ENCODE measurements at places on chromosomes 6 and 20. TPM values are rescaled to one million over a fixed set of nuclear protein-coding genes. Genes with fewer than 3 reads are reported as not detected.

GRCh38 chr20:50446351-50447101, 63.7 kb upstream of the PTPN1 start:
- no peak for DNase-seq

- DNase-seq: no peak
These were observed 6.7 kb downstream of the RAET1E start for GRCh38 chr6:149891259-149891658.

DNA sequence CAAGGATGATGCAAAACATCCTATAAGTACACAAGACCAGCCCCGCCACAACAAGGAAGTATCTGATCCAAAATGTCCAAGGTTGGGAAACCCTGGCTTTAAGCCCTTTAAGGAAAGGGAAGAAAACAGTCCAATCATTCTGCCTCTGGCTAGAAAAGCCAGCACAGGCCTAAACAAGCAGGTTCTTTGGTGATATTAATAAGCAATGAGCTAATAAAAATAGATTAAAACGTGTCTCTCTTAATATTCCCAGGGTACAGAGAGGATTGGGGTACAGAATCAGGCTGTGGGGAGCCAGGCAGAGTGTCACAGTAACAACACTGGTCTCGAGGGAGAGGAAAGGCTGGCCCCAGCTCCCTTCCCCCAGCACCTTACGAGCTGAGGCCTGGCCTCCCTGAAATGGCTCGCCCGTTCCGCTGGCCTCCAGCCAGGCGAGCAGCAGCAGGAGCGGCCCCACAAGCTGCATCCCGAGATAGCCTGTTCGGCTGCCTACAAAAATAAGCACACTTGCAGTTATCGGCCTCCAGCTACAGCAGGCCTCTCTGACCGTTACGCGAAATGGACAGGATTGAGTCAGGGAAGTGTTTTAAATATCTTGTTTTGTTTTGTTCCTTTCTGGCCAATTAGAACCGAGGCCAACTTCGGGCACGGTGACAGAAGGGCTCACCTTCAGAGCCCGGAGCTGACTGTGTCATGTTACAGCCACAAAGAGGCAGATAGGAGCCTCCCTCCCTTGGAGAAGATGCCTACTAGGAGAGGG, 4.0 kb upstream of the ZMYND8 start:
- peak; percentile 85 for DNase-seq

GRCh38 chr20:40467067-40467466, 222.0 kb downstream of the MAFB start:
- no peak for DNase-seq

- no peak for DNase-seq
These were observed 30.4 kb downstream of the PSMB1 start for GRCh38 chr6:170522565-170523183.

GRCh38 chr6:130364224-130364780, 1.5 kb upstream of the TMEM200A start:
- DNase-seq: no peak

DNA sequence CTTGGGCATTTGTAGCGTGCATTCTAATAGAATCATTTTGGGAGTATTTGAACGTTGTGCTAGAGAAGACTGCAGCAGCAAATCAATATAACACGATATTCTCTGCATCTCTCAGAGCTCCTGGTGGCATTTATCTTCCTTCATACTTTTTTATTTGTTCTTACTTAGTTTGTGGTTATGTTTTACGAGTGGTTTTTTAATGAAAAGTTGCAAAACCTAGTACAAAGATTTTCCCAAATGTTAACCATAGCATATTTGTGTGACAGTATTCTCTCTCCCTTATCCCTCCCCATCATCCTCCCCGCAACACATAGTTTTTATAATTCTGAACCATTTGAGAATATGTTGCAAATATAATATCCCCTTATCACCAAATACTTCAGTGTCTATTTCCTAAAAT, 50.4 kb downstream of the JARID2 start:
- no peak for DNase-seq

- DNase-seq: no peak
These were observed 708.2 kb downstream of the PRKN start for GRCh38 chr6:162019349-162019748.

- no peak for DNase-seq
These were observed 139.2 kb downstream of the AHI1 start for GRCh38 chr6:135358251-135358821.

DNA sequence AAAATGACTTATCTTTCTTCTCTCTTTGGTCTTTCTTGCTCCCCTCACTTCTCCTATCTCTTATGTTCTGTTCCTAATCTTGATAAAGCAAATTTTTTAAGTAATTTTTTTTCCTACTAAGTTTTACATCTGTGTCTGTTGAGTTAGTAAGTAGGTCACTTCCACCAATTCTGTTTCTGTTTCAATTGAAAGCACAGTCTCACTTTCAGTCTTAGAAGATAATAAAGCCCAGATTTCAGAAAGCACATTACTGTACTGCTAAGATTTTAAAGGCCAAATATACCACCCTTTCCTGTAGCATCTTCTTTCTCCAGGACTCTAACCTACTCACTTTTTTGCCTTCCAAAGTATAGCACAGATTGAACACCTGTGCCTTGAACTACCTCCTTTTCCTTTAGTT, 866.1 kb upstream of the ADGRB3 start:
- DNase-seq: no peak

GRCh38 chr6:24831771-24832716, 33.3 kb upstream of the ARMH2 start:
- no peak for DNase-seq

GRCh38 chr6:131823276-131823902, 15.6 kb downstream of the ENPP1 start:
- no peak for DNase-seq

GRCh38 chr6:30857549-30857948, 26.8 kb upstream of the DDR1 start:
- DNase-seq: no peak

DNA sequence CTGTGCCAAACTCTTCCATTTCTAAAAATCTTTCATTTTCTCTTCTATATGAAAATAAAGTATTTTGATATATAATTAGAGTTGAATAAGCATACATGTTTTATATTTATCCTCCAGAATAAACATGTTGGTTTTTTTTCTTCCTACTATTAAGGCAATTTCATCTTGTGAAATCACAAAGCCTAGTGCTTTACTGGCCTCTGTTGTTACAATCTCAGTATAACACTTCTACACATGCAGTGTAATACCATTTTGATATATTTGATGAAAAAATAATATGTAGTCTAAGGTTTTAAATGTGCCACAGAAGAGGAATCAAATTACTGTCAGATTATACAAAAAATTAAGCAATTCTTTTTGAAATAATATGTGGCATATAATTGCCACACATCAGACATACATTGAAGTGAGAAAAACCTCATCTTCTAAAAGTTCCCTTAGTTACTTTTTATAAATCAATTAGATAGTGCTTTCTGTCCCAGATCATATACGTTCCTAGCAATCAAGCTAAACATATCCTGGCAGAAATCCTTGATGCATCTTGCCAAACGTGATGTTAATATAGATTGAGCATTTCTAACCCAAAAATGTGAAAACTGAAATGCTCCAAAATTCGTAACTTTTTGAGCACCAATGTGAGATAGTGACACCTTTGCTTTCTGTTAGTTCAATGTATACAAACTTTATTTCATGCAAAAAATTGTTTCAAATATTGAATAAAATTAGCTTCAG, 225.1 kb upstream of the MANEA start:
- no peak for DNase-seq

DNA sequence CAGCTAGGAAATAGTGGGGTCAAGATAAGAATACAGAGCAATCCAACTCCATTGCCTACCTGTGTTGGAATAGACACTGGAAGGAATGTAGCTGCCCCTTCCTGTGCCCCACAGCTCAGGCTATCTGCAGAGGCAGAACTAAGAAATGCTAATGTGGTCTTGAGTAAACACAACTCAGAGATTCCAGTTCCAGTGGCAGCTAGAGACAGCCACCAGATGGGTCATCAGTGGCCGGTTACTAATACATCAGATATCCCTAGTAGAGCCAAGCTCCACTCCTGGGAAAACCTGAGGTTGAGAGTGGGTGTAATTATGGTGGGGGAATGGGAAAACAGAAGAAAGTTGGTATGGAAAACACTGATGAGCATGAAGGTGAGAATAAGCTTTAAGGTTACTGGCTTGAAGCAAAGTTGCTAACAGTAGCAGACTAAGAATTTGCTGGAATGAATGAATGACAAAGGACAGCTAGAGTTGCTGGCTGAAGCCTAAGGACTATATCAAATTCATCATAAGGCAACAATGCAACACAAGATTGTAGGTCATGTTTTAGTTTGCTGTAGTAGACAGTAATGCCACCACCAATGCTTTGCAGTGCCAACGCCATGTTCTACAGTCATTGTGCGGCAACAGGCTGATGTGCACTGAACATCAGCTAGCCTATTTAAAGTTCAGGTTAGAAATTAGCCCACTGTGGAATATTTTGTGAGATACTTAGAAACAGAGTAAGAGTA, 28.3 kb upstream of the FAM83C start:
- no peak for DNase-seq

DNA sequence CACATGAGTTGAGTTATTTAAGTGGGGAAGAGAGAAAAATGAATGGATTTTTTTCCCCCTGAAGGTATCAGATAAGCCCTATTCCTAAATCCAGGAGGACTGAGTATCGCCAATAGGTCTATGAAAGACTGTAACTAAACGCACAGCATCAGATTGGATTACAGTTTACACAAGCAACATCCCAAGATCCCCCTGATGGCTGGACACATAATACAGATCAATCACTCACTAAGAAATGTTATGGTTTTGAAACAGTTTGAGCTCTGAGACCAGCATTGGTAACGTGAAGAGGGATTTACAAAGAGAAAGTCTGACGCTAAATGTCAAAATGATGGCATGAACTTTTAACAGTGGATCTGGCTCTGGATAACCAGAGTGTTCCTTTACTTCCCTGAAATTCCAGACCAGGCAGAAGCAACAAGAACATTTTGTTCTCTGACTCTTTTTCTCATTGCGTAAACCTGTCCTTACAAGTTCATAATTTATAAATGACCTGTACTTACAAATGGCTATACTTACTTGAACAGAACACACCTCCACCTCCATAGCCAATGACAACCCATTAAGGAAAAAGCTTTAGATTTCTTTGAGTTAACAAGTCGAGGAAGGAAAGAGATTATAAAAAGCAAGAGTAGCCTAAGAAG, 131.8 kb upstream of the BEND3 start:
- no peak for DNase-seq

DNA sequence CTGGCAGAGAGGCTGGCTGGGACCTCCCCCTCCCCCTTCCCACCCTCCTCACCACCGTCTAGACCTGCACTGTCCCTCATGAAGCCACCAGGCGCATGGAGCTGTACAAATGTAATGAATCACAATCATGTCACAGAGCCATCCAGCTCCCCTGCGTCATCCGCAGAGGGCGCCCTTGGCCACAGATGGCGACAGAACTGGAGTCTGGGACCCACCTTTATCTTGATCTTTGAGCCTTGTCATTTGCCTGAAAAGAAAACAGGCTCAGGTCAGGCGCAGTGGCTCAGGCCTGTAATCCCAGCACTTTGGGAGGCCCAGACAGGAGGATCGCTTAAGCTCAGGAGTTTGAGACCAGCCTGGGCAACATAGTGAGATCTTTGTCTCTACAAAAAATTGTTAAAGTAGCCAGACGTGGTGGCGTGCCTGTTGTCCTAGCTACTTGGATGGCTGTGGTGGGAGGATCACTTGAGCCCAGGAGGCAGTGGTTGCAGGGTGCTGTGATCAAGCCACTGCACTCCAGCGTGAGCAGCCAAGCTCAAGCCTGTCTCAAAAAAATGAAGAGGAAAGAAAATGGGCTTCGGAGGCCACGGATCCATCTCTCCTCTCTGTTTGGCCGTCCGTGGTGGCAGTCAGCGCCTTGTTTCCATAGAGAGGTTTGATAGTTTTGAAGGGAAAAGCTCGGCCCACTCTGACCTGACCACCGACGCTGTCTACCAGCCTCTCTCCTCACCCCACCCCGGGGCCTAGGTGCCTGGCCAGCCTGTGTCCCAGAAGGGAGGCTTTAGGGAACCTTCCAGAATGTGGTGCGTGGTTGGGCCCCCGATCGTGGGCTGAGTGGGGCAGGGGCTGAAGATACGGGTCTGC, 6.2 kb downstream of the COL9A3 start:
- DNase-seq: no peak

- peak; percentile 49 for DNase-seq
These were observed 95.1 kb upstream of the MPC1 start for GRCh38 chr6:166477647-166478365.

DNA sequence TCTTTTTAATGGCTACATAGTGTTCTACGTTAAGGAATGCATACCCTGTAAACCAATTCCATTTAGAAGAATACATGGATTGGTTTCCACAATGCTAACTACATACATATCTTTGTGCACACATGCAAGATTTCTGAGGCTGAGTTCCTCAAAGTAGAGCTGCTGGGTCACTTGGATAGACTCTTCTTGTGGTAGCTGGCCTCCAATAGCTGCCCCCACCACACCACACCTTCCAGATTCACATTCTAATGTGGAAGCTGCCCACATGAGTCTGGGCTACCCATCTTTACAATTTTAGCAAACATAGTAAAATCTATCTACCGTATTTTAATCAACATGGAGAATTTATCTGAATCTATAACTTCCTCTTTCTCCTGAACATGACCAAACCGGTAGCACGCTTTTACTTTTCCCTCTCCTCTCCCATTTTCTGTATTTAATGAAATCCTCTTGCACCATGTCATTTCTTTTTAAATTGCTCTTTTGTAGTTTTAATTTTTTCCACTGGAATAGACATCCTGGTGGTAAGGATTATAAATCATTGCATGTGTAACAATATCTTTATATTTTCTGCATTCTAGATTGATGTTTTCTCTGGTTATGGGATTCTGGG, 74.7 kb upstream of the CITED2 start:
- no peak for DNase-seq

DNA sequence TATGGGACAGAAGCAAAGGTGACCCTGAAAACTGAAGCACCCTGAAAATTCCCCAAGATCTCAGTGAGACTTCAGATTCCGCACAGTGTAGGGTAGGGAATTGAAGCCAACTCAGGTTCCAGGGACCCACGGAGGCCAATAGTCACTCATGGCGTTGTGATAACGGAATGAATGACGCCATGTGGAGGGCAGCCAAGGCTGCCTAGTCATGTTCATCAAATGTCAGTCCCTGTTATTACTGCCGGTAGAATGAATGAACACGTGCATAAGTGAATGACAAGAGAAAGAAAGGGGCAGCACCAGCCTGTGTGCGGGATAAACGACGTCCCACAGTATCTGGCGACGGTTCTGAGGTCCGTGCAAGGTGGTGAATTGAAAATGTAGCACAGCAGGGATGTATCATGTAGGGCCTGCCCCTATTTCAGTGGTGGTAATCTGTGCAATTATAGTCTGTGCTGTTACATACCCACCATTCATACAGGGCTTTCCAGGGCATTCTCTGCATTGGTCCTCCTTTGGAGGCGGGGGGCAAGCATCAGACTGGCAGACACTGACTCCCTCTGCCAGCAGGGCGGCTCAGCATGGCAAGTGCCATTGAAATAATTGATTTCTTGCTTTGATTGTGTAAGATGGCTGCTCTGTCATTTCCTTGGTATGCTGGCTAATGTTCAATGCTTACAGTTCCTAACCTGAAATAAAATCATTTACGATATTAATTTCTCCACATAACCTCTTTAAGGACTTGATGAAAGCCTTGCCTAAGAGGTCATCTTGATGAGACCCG, 386.9 kb downstream of the CDH4 start:
- no peak for DNase-seq

- DNase-seq: peak; percentile 83
These were observed 3.4 kb upstream of the NSFL1C start for GRCh38 chr20:1469925-1470571.

SPAG4 gene
- 4.5 TPM for total RNA-seq

SLC17A1 gene
- not detected for total RNA-seq

LY6G6C gene
- 0.71 TPM for total RNA-seq

TNFAIP3 gene
- 37.5 TPM for total RNA-seq

CYP39A1 gene
- 8.3 TPM for total RNA-seq

INSM1 gene
- total RNA-seq: not detected

ZNF831 gene
- total RNA-seq: 0.36 TPM

SLC25A27 gene
- total RNA-seq: 49.0 TPM

MTO1 gene
- total RNA-seq: 34.6 TPM

CALHM5 gene
- 5.3 TPM for total RNA-seq

Measured in sciatic nerve (tissue), 2 donors.